Fibroblast of the conjunctiva (primary cell): ENCODE measurements at places on chromosomes 7 and 10.

GRCh38 chr10:120788771-120789170 lies 62.4 kb upstream of the WDR11 start:
- DNase-seq = no peak

GRCh38 chr7:115933471-115933870 lies 97.1 kb downstream of the TFEC start:
- peak; percentile 62 for DNase-seq

GRCh38 chr10:72316748-72317435 lies 37.8 kb downstream of the DNAJB12 start:
- DNase-seq = no peak

DNA sequence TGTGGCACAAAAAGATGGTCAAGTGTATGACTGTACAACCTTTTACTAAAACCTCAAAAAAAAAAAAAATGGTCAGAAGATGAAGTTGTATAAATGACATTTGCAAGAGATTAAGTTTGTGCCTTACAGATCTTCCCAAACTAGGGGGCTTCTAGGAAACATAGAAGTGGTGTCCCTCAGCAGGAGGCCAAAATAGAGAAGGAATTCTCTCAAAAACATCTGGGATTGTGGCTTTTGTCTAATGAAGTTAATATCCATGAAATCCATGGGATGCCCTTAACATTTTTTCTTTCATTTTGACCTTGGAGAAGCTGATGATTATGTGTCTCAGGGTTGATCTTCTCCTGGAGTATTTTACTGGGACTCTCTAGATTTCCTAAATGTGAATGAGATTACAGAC lies 62.2 kb downstream of the CASD1 start:
- no peak for DNase-seq

- DNase-seq = no peak
Observed at GRCh38 chr10:31395695-31396094, 76.7 kb downstream of the ZEB1 start.

- DNase-seq = no peak
Observed at GRCh38 chr7:129864042-129864441, 88.7 kb downstream of the UBE2H start.

DNA sequence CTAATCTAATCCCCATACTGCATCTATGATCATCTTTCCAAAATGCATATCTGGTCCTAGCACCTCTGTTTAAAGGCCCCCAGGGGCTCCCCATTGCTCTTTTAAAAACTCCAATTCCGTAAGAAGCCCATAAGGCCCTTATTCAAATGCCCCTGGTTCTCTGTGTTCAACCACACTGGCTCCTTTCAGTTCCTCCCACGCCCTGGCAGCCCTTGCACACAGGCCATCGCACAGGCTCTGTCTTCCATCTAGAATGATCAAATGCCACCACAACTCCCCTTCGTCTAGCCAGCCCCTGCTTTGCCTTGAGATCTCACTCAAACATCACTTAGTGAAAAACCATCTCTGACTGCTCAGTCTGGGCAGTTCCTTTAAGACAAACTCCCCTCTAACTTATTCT lies 112.9 kb upstream of the LYZL2 start:
- no peak for DNase-seq

DNA sequence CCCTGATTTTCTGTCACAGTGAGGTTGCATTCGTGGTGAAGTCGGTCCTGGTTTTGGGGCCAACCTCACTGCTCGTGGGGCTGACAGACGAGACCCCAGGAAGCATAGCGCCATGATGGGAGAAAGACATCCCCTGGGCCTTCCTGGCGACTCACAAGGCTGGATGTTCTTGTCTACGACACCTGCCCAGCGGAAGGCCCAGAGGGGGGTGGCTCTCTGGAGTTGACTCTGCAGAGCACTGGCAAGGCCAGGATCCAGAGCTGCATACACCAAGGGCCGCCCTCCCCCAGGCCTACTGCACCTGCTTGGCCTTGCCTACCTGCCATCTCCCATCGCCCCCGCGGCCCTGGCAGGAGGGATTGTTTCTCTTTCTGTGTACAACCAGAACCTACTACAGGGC lies 608.9 kb downstream of the PTPRN2 start:
- DNase-seq = no peak

GRCh38 chr10:22927661-22928403 lies at the start of gene ARMC3:
ARMC3 (plus strand) TSS chr10:22928053; CDS start chr10:22931997, 3,944 bp downstream.
- DNase-seq = peak; percentile 10

DNA sequence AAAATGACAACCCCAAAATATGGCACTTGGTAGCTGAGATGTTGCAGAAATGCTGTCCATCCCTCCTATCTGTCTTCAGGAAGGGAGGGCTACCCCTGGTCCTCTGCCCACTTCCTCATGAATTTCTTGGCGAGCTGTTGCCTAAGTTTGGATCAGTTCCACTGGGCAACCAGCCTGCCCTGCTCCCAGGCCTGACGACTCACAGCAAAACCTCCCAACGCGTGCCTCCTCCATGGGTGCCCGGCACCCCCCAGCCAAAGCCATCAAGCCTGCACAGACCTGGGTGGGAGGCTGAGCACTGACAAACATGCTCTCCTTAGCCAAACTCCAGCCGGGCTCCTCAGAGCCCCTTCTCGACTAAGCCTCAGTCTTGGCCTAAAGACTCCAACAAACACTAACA lies 8.9 kb downstream of the VSTM4 start:
- no peak for DNase-seq

DNA sequence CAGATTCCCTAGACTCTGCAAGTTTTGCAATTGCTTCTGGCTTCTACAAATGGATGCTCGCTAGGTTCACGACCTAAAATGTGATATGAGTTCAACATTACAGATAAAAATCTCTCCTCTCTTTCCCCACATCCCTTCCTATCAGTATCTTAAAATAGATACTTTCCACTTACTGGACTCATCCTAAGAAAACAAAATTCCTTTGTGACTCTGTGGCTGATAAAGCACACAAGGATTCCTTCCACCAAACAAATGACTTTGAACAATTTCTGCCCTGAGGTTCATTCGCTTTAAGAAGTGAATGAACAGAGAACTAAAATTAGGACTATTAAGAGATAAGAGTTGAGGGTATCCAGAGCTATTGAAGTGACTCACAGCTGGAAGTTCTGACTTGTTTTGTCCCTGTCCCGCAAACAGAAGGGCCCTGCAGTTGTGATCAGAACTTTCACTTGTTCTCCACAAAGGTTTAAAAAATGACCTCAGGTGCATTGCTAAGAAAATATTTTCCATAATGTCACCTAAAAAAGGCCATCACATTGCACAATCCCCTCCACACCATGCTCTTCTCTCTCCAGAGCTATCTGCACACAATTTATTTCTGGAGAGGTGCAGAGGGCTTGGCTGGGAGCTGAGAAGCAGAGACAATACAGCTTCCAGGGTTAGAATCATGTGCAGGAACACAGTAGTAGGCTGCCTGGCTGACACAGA lies 96.1 kb downstream of the PIP4K2A start:
- no peak for DNase-seq
